ENCODE measurements at places on chromosomes 5 and 9.

DNA sequence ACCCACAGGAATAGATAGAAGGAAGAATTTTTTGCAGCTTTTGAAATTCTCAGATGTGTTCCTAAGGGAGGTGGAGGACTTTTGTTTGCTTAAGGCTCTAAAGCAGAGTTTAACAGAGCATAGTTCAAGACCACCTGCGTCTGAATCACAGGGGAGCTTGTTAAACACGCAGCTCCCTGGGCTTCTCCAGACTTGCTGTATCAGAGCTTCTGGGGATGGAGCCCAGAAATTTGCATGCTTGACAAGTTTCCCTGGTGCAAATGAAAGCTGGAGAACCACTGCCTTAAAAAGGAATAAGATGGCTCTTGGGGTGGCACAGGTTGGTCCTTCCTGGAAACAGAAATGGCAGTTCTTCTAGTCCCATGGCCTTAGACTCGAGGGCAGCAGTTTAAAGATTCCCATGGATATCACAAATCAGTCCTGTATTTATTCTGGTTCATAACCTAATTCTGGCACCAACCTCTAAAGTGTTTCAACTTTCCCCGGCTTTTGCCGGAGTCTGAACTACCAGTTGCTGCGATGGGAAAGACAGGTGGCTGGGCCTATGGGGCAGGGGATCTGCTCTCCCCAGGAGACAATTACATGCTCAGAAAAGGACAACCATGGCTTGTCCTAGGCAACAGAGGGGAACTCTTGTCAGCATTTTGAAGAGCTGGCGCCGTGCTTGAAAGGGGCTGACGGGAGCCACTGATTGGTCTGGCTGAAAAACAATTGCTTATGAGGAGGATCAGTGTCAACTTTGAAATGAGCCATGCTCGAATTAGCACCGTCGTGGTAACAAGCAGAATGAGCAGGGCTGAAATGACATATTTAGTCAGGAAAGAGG is 599.6 kb downstream of the CCDC171 start:
- DNase-seq: no peak

DNA sequence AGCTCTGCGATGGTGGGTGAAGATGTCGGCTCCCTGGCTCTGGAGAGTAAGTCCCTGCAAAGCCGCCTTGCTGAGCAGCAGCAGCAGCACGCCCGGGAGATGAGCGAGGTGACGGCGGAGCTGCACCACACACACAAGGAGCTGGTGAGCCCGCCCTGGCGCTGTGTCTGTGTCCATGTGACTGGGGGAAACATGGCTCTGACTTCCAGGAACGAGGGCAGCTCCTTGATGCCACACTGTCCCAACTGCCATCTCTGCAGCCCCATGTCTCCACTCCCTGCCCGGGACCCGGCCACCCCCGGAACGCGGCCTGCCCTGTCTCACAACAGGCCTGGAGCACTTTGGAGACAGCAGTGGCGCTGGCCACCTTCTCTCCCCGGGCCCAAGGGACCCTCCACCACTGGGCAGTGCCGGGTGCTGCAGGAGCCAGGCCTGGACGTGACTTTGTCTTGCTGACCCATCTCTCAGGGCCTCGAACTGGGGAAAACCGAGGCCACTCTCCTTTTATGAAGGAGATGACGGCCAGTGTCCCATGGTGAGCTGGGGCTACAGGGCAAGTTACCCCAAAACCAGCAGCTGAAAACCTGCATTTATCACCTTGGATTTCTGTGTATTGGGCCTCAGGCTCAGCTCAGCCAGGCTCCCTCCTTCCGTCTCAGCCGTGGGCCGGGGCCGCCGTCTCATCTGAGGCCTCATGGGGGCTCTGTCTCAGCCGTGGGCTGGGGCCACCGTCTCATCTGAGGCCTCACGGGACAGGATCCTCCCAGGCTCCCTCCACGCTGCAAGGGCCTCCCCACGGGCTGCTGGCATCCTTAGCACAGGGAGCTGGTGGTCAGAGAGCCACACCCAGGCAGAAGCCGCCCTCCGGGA is 28.6 kb downstream of the CEP72 start:
- DNase-seq: no peak

DNA sequence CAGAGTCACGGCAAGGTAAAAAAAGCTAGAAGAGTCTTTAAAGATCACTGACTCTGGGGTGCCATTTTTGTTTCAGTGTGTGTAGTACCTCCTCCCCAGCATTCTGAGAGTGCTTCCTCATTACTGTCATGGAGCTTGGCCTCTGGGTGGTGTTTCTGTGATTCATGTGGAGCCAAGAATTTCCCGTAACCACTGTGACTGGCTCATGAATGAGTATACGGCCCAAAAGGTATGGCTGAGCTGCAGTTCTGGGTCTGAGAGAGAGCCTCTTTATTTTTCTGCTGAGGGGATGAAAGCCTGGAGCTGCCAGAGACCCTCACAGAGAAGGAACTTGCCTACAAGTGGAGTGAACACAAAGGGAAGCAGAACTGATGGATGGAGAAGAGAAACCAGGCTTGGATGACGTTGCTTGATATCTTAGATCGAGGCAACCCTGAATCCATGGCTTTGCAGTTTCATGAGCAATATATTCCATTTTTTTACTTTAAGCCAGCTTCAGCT is 85.6 kb downstream of the PTTG1 start:
- DNase-seq: no peak

DNA sequence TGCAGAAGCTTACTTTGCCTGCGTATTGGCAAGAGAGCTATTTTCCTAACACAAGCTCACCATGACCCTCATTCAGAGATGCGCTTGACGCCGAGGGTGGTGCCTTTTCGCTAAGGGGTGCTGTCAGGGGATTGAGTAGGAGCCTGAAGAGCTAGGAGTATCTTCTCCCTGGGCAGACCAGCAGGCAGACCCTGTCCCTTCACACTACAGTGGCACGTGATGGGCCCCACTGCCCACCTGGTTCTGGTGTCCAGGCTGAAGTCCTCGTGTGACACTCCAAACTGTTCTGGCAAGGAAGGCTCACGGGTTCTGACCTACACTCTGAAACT is 198.3 kb downstream of the AUH start:
- no peak for DNase-seq

GRCh38 chr5:102341681-102342288 is 45.7 kb upstream of the SLCO4C1 start:
- DNase-seq: no peak

DNA sequence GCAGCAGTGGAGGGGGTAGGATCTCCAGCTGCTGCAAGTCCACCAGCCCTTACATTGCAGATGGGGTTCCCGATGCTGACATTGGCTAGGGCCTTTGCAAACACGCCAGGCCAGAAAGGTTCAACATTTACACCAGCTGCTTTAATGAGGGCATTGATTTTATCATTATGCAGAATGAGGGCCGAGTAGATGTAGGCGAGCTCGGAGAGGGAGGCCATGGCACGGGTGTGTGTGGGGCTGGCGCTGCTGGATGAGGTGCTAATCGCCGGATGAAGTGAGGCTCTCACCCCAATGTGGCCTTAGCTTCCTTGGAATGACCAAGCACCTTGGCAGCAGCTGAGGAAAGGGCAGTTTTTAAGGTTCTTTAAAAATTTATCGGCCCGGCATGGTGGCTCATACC is 27.4 kb downstream of the PHAX start:
- no peak for DNase-seq

GRCh38 chr5:1762121-1762882 is 37.3 kb downstream of the MRPL36 start:
- no peak for DNase-seq
